Activated CD4-positive, alpha-beta T cell treated with anti-CD3 and anti-CD28 coated beads, Interleukin-10, Interleukin-2, amounts not matched to agents 100 ng/mL and 50 ng/mL, durations not matched to agents 16 hours and 8 hours (primary cell): ENCODE measurements at places on chromosomes 7 and 10.

- no peak for DNase-seq
Observed at GRCh38 chr7:155336812-155337602, 39.3 kb downstream of the INSIG1 start.

GRCh38 chr10:59829024-59829423 is 75.8 kb upstream of the MRLN start:
- DNase-seq, result no peak

DNA sequence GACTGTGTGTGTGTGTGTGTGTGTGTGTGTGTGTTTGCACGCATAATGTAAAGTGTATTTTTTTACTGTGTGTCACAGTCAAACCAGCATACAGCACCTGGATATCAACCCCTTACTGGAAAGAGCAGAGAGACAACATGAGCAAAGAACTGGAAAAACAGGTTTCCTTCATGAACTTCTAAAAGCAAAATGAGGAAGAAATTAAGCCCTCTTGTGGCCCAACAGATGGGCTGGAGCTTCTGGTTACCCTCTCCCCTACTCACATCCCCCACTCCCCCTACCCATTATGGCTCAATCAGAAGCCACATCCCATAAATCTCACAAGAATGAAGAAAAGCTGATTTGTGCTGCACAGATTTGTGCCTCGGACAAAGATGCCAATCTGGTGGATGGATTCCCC is 36.2 kb downstream of the PDE1C start:
- no peak for DNase-seq

GRCh38 chr7:1325646-1326510 is 93.2 kb downstream of the UNCX start:
- no peak for DNase-seq

- no peak for DNase-seq
Observed at GRCh38 chr7:46202379-46202778, 281.3 kb upstream of the IGFBP3 start.

GRCh38 chr7:121313793-121314676 is 14.8 kb upstream of the WNT16 start:
- DNase-seq, result no peak

GRCh38 chr10:80480852-80481251 is 26.7 kb downstream of the TSPAN14 start:
- no peak for DNase-seq

GRCh38 chr7:148540041-148540738 is 50.4 kb upstream of the C7orf33 start:
- no peak for DNase-seq

DNA sequence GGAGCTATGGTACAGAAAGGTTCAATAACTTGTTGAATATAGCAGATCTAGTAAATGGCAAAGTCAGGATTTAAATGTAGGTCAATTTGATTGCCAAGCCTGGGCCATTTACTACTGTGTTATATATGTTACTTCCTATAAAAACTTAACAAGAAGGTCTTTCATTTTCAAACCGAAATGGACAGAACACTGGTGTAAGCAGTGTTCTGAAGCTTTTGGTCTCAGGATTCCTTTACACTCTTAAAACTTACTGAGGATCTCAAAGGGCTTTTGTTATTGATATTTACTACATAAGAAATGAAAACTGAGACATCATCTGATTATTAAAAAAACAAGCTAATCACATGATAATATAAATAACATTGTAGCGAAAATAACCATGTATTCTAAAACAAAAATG is 114.7 kb downstream of the PTEN start:
- DNase-seq, result no peak

- no peak for DNase-seq
Observed at GRCh38 chr7:121385800-121386179, 10.3 kb downstream of the FAM3C start.

- no peak for DNase-seq
Observed at GRCh38 chr10:67088036-67088435, 162.2 kb downstream of the LRRTM3 start.

GRCh38 chr7:17854261-17855047 is 85.8 kb downstream of the SNX13 start:
- DNase-seq, result peak; percentile 58

GRCh38 chr7:78499283-78499682 is 700.7 kb downstream of the PHTF2 start:
- no peak for DNase-seq

DNA sequence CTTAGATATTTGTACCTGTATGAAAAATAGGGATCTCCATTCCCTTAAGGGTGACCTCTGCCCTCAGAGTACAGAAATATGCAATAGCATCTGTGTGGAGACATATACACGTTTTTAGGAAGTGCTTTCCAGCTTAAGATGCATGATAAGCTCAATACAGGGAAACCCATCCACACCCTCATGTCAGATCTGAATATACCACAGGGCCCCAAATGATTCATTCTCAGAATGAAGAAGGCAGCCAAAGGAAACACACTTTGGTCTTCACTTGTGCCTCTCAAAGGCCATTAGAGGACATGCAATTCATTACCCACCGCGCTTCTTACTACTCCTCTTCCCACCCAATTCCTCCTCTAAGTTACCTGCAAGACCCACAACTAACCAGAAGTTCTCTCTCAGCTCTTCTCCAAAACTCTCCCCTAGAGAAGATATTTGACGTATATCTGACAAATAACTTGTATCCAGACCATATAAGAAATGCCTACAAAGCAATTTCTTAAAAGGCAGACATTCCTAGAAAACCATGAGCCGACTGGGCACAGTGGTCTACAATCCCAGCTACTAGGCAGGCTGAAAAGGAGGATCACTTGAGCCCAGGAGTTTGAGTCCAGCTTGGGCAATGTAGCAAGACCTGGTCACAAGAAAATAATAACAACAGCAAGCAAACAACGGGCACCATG is 103.0 kb downstream of the OAT start:
- peak; percentile 13 for DNase-seq

DNA sequence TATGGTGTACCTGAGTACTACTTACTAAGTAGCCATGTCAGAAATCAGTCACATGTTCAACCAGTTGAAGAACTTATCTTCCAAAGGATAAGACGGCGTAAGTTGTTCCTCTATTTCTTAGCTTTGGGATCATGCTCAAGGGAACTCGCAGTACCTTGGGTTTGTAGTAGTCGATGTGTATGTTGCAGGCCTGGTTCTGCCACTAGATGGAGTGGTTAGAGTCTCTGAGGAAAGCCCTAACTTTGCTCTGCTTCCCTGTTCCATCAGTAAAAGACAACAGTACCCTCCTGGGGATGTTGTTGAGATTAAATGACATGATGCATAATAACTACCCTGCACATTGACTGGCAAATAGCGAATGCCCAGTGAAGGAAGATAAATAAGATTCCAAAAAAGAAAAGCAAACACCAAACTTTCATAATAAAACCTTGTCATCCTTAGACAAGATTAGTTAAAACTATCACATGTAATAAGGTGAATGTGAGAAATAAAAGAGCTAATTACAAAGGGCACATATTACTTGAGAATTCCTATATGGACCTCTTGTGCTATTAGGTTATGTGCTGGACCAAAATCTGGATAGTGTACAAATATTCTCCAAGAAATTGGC is 165.9 kb downstream of the ABCA13 start:
- DNase-seq, result peak; percentile 13
